ENCODE measurements at places on chromosomes 1 and 21.

- no peak for DNase-seq
Measured at GRCh38 chr21:41665766-41666595, 100.9 kb downstream of the RIPK4 start.

- no peak for DNase-seq
Measured at GRCh38 chr1:29576510-29576909, 340.2 kb downstream of the PTPRU start.

DNA sequence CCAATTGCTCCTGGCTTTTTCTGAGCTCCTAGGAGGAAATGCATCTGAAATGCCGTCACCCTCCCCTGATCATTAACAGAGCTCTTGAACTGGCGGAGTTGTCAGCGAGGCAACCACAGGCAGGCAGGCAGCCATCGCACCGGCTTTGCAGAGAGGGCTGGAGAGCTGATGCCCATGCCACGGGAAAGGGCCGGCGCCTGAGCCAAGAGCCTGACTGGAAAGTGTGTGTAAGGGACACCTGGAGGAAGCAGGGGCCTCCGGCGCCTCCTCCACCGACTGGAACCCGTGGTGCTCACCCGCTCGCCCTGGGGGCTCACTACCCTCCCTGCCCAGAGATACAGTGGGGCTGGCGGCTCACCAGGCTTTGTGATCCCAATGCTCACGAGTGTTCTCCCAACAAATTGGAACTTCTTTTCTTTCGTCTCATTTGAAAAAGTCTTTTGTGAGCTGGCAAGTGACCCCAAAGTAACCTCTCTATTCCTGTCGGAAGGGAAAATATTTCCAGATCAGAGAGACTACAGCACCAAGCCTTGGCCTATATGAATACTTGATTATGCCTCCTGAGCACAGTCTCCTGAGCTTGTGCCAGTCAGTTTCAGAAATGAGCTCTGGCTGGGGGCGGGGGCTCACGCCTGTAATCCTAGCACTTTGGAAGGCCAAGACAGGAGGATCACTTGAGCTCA lies 97.7 kb upstream of the SLC25A33 start:
- no peak for DNase-seq

DNA sequence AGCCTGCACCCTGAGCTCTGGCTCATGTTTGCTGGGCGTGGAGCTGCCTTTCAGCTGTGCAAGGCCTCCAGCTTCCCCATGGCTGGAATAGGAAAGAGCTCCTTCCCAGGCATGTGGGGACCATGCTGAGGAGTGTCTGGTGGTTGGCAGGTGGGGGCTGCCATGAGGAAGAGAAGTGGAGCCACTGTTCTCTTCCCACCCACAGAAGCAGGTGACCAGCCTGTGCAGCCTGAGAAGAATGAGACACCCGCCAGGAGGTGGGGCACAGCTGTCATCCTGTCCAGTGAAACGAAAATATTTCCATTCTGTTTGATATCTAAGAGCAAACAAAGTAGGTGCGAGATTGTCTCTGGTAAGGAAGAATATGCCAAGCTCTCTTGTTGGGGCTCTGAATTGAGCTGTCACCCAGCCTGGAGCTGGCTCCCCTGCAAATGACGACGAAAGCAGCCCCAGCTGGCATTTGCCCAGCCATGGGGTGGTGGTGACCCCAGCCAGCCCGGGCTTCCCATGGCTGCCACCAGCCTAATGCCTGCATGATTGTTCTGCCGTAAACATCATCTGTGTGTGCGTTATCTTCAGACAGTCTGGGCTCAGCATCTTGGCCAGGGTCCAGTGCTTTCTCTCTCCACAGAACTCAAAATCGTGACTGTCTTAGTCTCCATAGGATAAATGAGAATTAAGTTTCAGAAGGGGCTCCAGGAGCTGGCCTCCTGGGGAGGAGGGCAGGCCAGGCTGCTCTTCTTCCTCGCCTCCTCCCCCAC lies 429.8 kb upstream of the VAMP3 start:
- no peak for DNase-seq

DNA sequence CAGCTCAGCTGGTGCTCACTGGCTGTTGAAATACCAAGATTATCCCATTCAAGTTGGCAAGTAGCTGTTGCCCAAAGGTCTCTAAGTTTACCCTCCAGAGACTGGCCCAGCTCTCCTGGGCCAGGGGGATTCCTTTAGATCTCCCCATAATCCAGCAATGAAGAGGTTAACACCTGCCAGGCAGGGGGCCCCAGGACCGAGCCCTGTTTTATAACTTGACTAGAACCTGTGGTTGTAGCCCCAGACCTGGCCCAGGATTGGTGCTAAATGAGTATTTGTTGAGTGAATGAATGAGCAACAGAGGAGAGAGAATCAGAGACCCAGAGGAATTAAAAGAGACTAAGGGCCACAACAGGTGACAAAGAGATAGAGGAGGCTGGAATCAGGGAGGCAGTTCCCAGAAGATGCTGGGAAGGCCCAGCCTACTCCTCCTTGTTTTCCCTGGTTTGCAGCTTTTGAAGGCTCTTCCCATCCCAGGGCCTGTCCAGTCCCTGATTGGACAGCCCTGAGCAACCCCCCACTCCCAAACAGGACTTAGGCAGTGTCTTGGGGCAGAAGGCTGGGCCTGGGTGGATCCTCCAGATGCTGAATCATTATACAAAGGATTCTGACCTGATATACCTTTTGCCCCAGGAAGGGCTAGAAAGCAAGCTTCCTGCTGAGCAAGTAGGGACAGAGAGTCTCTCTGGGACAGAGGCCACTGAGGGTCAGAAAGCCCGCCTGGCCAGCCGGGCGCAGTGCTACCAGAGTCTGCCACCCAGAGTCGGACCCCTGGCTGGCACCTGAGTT lies 2.4 kb upstream of the RHBG start:
- no peak for DNase-seq

GRCh38 chr1:214739621-214740238 lies 136.7 kb downstream of the CENPF start:
- DNase-seq = no peak

GRCh38 chr1:183597656-183598347 lies 7.5 kb upstream of the NCF2 start:
- DNase-seq = no peak

- no peak for DNase-seq
Measured at GRCh38 chr1:174922121-174922520, 77.6 kb upstream of the CACYBP start.

DNA sequence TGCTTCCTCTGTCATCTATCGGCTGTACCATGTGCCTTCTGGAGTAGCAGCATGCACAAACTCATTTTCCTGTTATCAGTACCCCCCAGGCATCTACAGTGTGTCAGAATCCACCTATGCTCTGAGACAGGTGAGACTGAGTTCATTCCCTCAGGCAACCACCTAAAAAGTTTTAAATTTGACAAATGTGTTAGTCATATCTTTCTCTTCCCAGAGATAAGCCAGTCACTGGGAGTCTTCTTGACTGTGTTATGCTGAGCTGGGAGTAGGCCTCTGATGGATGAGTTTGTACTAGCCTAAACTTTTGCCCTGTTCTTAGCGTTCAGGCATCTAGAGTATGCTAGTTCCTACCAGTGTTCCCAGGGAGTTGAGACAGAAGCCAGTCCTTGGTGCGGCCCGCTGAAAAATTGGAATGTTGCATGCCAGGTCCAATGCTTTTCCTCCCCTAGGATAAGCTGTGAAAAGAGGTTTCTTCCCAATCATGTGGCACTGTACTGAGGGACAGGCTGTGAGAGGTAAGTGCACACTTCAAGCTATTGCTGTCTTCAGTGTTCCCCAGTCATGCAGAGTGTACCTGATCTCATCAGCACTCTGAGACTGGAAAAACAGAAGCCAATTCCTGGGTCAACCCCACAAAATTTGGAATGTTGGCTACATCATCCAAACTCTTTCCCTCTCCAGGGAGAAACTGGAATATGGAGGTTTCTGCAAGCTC lies 1202.3 kb downstream of the NCAM2 start:
- no peak for DNase-seq

DNA sequence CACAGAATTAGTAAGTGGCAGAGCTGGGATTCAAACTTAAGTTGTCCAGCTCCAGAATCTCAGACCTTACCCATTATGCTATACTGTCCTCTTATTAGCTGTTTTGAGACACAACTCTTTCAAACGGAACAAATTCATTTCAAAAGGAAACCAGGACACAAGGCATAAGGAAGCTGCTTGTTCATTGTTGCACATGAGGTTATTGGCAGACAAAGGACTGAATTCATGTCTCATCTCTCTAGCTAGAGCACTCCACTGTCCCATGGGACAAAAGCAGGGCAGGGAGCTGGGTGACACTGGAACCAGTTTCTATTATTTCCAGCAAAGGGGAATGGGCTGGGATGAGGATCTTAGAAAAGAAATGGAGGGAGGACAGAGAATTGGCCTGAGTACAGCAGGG lies 26.4 kb downstream of the CHI3L2 start:
- no peak for DNase-seq

- no peak for DNase-seq
Measured at GRCh38 chr1:70146488-70146887, 58.9 kb downstream of the LRRC40 start.

DNA sequence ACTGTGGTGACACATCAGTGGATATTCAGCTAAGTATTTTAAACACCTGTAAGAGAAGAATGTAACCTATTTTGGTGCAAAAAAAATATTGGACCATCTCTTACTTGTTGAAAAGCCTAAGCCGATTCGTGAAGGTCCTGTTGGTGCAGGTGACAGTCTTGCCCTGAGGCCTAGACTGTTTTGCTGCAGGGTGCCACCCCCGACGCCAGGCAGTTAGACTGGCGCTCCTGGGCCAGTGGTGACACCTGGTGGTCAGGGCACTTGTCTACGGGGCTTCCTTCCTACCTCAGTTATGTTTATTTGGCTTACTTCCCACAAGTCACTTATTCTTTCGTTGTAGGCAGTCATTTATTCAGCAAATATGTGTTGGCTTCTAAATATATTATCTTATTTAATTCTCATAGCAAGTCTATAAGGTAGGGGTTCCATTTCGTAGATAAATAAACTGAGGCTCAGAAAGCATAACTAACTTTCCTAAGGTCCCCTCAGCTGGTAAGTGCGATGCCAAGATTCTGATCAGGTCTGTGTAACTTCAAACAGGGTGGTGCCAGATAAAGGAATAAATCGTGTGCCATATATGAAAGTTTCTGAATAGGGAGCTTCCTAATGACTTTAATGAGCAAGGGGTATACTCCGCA lies 1.9 kb downstream of the EEIG2 start:
- DNase-seq = peak; percentile 69

DNA sequence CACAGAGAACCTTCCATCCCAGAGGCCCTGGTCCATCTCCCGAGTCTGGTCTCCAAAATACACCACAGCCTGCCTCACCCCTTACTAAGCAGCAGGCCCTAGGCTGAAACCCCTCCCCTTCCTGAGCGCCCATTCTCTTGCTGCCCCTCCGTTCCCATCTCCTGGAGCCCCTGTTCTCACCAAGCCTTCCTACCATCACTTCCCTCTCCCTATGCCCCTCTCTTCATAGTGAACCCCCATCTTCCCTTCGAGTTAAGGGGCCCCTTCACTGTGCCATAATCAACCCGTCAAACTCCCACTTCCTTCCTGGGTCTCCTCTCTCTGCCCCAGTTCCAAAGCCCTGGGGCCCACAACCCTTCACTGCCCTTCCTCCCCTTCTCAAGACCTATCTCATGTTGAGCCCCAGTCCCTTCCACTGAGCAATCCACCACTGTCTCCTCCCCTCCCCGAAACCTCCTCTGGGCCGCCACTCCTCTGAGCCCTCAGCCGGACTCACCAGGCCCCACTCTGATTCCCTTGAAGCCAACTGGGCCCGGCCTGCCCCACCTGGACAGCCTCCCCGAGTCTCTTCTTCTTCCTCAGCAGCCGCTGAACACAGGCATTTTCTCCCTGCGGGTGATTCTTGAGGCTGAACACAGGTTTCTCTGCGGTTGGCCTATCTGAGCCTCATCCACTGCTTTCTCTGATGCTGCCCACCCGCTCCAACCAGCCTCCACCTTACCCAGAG lies 42.2 kb upstream of the WASF2 start:
- DNase-seq = no peak

- no peak for DNase-seq
Measured at GRCh38 chr1:239711768-239712167, 325.4 kb downstream of the CHRM3 start.

DNA sequence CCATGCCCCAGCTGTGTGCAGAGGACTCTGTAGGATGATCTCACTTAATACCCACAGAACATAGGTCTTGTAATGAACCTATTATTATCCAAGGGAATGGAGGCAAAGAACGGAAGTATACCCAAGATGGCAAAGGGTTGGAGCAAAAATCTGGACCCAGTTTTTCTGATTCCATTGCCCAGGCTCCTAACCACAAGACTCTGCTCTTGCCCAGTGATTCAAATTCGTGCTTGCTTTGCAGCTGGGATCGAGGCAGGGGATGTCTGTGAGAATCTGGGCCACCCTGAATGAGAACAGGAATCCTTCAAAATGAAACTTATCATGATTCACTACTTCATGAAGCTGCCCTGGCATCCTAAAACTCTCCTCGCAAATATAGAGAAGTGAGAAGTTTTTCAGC lies 97.5 kb upstream of the KCNJ6 start:
- no peak for DNase-seq

Data from stimulated activated CD4-positive, alpha-beta T cell treated with anti-CD3 and anti-CD28 coated beads, Interleukin-2, amount 100 ng/mL, for 4 hours (primary cell).